Osteocyte (in vitro differentiated cells): ENCODE measurements at places on chromosomes 4 and X. TPM values are rescaled to one million over a fixed set of nuclear protein-coding genes. Genes with fewer than 3 reads are reported as not detected.

Gene DCAF8L2
- not detected in 2 replicates for total RNA-seq

Gene UBA1
- 347 and 350 TPM in 2 replicates for total RNA-seq

Gene RTL5
- total RNA-seq, result 19.5 and 19.9 TPM in 2 replicates

DNA sequence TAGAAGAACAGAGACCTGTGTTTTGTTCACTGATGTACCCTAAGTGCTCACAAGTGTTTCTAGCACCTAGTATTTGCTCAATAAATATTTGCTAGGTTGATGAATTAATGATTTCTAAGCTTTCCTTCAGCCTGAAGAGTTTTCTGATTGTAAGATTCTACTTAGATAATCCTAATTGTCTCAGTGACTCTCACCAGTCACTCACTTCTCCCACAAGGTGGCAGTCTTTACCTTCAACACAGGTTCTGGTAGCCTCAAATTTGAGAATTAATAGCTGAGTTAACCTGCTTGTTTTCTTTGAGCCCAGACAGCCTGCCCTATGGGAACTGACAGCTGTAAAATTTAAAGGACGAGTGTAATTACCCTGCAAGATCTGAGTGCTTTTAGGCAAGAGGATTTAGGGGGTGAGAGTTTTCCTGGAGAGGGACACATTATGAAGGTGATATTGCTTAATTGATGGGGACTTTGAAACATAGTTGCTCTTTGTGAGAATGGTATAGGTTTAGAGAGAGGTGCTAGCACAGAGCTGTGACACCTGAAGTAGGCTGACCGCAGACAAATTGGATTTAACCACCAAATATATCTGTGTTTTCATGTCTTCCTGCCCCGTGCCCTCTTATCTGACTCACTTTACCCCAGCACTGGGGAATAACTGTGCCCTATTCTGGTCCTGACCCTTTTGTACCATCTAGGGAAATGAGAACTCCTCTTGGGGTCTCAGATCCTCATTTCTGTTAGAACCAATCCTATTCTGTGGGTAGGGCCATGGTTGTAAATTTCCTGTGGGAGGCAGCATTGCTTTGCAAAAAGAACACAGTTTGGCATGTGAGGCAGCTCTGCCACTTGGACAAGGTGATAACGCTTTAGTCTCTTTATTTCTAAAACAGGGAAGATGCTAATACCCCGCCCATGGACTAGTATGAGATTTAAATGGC, 27.7 kb downstream of the CD38 start:
- no peak for DNase-seq

DNA sequence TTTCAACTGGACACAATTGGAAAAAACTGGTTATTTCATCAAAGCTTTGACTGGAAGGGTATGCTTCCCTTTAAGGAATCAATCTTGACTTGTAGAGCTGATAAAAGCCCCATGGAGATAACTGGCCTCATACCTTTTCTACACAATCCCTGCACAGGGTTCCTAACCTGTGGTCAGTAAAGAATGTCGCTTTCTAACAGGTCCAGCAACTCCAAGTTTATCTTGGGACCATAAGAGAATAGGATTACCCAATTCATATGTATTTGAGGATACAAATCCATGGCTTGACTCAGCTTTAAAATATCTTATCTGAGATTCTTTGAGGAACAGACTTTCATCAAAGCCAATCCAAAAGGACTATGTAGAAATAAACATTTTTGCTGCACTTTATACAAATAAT, 1399.8 kb upstream of the PABPC4L start:
- no peak for DNase-seq

Gene STBD1
- total RNA-seq, result 2.4 TPM in 2 replicates

GRCh38 chr4:88029556-88029955, 22.1 kb downstream of the PKD2 start:
- DNase-seq, result no peak

Gene LRRC66
- total RNA-seq, result 0.67 and 0.73 TPM in 2 replicates

- DNase-seq, result no peak
Measured at GRCh38 chr4:119835613-119835910, 207.0 kb upstream of the PDE5A start.

Gene PDLIM3
- total RNA-seq, result 2.1 and 2.8 TPM in 2 replicates

GRCh38 chr4:27267339-27267969, 406.8 kb downstream of the STIM2 start:
- DNase-seq, result no peak

DNA sequence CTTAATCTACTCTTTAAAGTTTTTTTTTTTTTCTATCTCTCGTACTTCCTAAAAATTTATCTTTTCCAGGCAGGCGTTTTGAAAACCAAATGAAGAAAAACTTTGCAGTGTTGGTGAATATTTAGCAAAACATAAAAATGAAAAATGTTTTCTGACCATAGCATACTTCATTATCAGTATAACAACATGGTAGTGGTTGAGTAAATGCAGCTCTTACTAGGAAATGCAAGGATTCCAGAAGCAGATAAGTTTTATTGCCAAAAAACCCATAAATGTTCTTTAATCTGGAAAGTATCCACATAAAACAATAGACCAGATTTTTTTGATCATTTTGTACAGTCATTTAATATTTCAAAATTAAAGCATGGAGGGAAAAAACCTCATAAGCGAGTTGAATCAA, 136.9 kb upstream of the GUCY1A1 start:
- no peak for DNase-seq

Gene OTUD6A
- total RNA-seq, result not detected in 2 replicates

- DNase-seq, result no peak
Measured at GRCh38 chrX:153488231-153488914, 6.4 kb upstream of the BGN start.

Gene TMEM31
- not detected in 2 replicates for total RNA-seq

- no peak for DNase-seq
Measured at GRCh38 chr4:68011684-68012083, 48.4 kb upstream of the TMPRSS11A start.

DNA sequence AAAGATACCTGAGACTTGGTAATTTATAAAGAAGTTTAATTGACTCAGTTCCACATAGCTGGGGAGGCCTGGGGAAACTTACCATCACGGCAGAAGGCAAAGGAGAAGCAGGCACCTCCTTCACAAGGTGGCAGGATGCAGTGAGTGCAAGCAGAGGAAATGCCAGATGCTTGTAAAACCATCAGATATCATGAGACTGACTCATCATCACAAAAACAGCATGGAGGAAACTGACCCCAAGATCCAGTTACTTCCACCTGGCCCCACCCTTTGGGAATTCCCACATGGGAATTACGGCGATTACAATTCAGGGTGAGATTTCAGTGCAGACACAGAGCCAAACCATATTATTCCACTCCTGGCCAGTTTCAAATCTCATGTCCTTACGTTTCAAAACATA, 514.7 kb upstream of the SPANXN1 start:
- DNase-seq, result no peak

DNA sequence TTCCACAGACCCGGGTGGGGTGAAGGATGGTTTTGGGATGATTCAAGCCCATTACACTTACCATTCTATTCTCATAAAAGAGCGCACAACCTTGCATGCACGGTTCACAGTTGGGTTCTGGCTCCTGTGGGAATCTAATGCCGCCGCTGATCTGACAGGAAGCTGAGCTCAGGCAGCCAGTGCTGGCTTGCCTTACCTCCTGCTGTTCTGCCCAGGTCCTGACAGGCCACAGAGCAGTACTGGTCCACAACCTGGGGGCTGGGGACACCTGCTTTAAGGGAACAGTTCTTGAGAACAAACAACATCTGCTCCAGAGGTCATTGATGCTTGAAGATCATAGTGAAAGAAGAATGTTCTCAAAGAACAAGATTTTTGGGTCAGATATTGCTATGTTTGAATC, 8.0 kb upstream of the HS3ST1 start:
- no peak for DNase-seq

Gene C1QTNF7
- not detected in 2 replicates for total RNA-seq

GRCh38 chr4:73109493-73109892, 40.0 kb upstream of the COX18 start:
- no peak for DNase-seq

GRCh38 chr4:25133132-25133531, 27.1 kb downstream of the SEPSECS start:
- no peak for DNase-seq

- DNase-seq, result no peak
Measured at GRCh38 chr4:23114538-23114937, 421.8 kb downstream of the GBA3 start.

Gene ADGRG2
- 0.10 TPM in 1 of 2 replicates, not detected in the other for total RNA-seq

DNA sequence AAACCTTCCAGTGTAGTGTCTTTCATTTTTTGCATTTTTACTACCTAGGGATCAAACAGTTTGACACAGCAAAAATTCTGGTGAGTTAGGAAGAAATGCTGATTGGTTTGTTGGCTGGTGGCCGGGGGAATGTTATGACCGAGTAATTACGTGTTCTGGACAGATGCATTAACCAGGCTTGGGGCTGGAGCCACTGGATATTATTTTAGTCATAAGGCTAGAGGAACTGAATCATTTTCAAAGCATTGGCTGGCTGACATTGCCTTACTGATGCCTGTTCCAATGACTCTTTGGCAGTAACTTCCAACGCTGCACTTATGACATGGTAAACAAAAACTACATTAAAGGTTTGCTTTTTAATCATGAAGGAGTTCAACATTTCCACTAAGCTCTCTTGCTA, 84.6 kb downstream of the FBXO8 start:
- DNase-seq, result no peak

DNA sequence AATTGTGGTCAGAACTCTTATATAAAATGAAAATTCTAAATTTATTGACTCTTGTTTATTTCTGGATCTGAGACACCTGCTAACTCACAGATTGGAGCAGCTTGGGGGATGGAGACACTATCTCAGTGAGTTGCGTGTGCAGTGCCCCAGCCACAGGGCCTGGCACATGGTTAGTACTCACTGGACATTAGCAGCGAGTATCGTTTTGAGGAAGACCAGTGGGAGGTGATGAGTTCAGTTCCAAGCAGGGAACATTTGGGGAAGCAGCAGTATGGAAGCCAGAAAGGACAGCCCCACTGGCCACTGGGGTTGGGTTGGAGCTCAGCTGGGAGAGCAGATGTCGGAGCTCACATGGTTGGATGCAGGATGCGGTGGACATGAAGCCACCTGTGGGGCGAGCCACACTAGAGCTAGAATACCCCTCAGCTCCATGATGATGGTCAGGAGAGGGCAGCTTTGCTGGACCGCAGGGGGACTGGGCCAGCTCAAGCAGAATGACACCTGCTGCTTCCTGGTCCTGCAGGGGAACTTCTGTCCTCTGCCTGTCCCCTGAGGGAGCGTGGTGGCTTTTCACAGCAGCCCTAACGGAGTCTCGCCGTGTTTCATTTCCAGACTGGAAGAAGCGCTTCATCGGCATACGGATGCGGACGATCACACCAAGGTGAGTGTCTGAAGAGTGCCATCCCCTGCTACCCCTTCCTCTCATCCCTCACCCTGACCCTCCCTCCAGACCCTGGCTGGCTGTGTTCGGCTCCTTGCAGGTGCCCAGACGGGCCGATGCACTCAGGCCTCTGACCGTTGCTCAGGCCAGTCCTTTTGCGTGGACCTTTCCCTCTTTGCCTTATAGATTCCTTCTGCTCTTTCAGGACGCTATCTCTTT, 32.5 kb downstream of the HTRA3 start:
- no peak for DNase-seq

Gene SORCS2
- 3.0 and 6.7 TPM in 2 replicates for total RNA-seq
